ENCODE measurements at places on chromosomes 4 and X. TPM values are rescaled to one million over a fixed set of nuclear protein-coding genes. Genes with fewer than 3 reads are reported as not detected.

ARX gene
- 10.4 TPM for total RNA-seq

NDP gene
- 12.9 TPM for total RNA-seq

SSX3 gene
- total RNA-seq, result not detected

PHOX2B gene
- not detected for total RNA-seq

UGT2B17 gene
- not detected for total RNA-seq

BCORL1 gene
- 2.8 TPM for total RNA-seq

ARMCX4 gene
- 16.6 TPM for total RNA-seq

SSX1 gene
- total RNA-seq, result not detected

UNC5C gene
- total RNA-seq, result 18.9 TPM

TLR2 gene
- 1.6 TPM for total RNA-seq

MAP9 gene
- total RNA-seq, result 94.1 TPM

GLOD5 gene
- total RNA-seq, result not detected

MAGEH1 gene
- total RNA-seq, result 109 TPM

PSMD10 gene
- total RNA-seq, result 108 TPM

OTC gene
- 0.23 TPM for total RNA-seq

SPACA5 gene
- not detected for total RNA-seq

All from diencephalon (tissue), 1 donor.